Activated effector memory CD4-positive, alpha-beta T cell treated with Interleukin-2 at 50 U/mL for 16 hours (primary cell): ENCODE measurements at places on chromosomes 11 and 22.

DNA sequence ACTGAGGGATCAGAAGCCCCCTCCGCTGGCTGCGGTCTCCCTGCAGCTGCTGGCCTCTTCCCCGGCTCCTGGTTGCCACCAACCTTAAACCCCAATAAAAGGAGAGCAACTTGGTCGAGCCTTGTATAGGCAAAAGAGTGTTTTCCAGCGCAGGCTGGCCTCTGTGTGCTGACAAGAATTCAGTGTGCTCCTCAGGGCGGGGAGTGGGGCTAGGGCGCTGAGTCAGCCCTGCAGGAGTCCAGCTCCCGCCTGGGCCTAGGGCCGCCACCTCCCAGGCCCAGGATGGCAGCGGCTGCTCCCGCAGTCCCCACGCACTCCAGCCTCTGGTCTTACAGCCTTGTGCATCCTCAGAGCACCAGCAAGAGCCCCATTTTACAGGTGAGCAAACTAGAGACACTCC is at the start of gene SHISAL1:
Gene SHISAL1, minus strand, starts transcription at position 186 of the 400 bp plus-strand sequence. CDS start 12,006 bp downstream, outside the sequence.
- DNase-seq = no peak

DNA sequence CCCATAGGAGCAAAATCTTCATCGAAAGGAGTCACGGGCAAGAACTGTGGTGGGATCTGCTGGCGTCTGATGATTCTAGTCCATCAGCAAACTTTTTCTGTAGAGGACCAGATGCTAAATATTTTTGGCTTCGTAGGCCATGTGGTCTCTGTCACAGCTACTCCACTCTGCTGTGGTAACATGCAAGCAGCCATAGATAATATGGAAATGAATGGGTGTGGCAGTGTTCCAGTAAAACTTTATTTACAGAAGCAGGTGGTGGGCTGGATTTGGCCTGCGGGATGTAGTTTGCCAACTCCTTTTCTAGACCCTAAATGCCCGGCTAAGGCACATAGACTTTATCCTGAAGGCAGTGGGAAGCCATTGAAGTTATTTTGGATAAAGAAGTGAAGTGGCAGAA is 32.9 kb downstream of the BMAL1 start:
- no peak for DNase-seq

DNA sequence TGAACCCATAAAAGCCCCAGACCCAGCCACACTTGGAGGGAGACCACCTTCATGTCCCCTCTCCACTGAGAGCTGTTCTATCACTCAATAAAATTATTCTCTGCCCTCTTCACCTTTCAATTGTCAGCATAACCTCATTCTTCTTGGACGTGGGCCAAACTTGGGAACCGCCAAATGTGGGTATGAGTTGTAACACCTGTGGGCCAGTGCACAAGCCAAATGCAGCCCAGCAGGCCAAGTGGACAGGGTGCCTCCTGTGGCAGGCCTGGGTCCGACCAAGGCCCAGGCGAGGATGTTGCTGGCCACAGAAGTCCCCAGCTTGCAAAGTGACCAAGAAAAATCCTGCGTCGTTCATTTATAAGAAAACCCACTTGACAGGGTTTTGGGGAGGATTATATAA is 621.2 kb downstream of the METTL15 start:
- DNase-seq = no peak

DNA sequence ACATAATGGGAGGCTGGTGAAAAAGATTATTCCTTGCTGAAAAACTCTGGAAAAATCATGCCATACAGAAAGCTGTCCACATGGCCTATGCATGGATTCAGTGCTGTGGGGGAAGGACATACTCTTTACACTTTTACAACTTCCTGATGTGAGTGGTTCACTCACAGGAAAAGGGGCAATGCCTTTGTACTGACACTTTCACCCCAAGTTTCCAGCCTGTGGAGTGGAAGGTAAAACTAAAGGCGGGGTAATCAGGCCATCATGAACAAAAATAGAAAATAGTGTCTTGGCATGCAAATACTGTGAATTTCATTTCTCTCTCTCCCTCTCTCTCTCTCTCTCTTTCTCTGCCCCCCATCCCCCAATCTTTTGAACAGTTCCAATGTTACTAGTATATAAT is 281.8 kb downstream of the ETS1 start:
- no peak for DNase-seq

DNA sequence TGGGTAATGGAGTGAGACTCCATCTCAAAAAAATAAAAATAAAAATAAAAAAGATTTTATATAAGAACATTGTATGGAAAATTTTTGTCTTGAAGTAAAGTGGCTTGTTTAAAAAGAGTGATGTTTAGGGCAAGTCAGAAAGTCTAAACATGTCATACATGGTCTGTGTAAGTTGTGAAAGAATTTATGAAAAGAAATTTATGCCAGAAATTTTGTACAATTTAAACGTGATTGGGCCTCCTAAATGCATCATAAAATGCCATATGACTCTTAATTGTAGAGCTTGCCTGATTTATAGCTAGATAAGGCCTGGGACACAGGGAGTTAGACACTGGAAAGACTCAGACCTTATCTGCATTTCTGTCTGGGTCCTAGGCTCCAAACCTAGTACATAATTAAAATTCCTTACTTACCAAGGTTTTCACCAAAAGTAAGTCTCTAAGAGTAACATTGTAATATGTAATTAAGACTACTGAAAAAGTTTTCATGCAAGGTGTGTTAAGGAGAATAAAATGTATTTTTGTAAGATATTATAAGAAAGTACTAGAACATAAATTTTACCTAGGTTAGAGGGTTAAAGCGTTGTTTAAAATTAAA is 110.5 kb downstream of the AASDHPPT start:
- no peak for DNase-seq

- DNase-seq = no peak
Observed at GRCh38 chr11:46335890-46336562, 11.2 kb upstream of the DGKZ start.

DNA sequence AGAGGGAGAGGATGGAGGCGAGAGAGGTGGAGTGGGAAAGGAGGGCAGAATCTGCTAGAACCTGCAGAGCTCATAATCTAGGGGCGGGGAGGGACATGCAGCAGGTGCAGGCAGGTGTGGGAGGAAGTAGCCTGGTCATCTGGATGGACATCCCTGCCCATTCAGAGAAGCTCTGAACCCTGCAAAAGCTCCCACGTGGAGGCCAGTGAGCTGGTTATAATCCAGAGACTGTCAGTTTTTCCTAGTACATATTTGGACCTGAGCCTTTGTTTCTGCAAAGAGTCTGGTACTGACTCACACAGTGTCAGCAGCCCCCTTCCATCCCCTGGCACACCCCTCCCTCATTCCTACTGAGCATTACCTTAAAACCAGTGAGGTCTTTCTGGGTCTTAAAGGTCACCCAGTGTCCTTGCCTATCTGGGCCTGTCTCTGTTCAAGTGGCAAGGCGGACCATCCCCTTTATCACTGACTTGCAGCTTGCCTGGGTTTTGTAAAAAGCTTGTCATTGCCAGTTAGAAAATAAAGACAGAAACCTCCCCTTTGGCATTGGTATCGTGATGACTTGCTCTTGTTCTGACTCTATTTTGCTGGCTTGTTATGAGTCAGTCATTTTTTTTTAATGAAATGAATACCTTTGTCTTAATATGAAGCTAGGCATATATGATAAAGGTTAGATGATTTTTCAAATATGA is 26.1 kb downstream of the PTPRJ start:
- no peak for DNase-seq

DNA sequence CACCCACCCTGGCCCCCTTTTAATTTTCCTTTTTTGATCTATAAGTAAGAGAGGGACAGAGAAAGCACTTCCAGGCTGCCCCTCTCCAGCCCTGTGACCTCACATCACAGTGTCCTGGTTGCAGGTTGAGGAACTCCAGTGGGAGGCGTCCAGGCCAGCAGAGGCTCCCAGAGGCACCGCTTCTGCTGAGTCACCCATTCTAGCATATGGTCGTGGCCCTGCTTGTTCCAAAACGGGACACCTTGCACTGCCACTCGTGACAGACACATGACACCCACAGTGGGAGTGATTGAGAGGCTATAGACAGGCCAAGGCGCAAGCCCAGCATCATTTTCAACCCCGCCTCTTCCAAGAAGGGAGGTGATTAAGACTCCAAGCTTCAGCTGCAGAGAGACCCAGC is 16.0 kb upstream of the TMPRSS4 start:
- no peak for DNase-seq

DNA sequence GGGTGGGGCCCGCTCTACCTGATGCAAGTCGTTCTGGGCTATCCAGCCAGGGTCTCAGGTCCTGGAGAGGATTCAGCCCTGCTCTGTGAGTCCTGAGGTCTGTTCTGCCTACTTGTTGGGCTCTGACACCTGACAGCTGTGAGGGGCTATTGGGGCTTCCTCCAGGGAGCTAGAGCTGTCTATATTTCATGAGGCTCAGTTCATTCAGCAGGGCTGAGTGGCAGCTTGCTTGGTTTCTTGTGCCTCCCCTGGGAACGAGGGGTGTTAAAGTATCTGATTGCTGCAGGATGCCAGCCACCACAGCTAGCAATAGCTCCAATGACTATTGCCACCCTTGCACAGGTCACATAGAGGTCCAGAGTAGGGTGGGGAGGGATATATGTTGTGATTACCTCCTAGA is 26.7 kb downstream of the INSC start:
- no peak for DNase-seq

GRCh38 chr11:36354221-36355003 is 58.3 kb downstream of the PRR5L start:
- no peak for DNase-seq

GRCh38 chr11:93484716-93485115 is 58.5 kb downstream of the SMCO4 start:
- DNase-seq = no peak
